ENCODE measurements at places on chromosomes 16 and 17.

DNA sequence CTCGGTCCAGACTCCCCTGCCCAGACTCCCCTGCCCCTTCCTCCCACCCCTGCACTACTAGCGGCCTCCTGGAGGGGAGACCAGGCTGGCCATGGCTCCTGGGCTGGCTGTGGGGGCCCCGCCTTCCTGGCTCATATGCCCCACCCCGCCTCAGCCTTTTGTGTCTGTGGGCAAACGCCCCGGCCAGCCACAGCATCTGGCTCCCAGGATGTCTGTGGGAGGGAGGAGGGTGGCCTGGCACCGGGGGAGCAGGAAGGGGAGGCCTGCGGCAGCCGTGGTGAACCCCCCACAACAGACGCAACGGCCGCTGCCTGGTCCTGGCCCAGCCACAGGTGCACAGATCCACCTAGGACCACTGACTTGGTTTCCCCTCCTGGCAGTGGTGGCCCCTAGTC lies 32.9 kb downstream of the BAHCC1 start:
- no peak for DNase-seq

DNA sequence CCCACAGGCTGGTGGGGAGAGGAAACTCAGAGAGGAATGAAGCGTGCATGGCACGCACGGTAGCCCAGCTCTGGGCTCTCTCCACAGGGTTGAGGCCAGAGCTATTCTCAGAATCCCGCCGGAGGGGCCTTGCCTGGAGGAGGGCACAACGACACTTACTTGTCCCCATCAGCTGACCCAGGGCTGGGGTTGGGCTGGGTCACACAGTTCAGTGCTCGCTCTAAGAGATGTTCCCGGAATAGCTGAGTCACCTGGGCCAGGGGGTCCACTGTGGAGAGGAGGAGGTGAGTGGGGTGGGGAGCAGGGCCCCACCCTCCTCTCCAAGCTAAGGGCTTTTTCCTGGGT lies 21.8 kb downstream of the SREBF1 start:
- DNase-seq: no peak

- no peak for DNase-seq
Observed at GRCh38 chr16:49472598-49472997, 99.0 kb downstream of the C16orf78 start.

- DNase-seq: no peak
Observed at GRCh38 chr16:14088155-14088753, 17.1 kb downstream of the MRTFB start.

DNA sequence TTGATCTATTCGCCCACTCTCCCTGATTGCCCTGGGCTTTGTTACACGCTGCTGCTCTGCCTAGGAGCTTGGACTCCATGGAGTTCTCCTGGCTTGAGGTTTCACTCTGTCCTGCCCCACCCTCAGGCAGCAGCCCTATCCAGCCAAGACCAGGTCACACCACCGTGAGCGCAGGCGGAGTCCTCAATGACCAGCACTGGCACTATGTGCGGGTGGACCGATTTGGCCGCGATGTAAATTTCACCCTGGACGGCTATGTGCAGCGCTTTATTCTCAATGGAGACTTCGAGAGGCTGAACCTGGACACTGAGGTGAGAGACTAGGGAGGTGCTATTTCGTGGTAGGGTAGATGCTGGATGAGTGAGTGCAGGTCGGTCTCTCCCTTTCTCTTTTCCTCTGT lies 3.5 kb downstream of the CNTNAP1 start:
- no peak for DNase-seq

GRCh38 chr16:10988879-10989278 lies 44.5 kb downstream of the CLEC16A start:
- DNase-seq: no peak

- DNase-seq: no peak
Observed at GRCh38 chr16:1145383-1146100, 7.4 kb upstream of the CACNA1H start.

- no peak for DNase-seq
Observed at GRCh38 chr17:41814195-41814594, 1.4 kb downstream of the FKBP10 start.

- no peak for DNase-seq
Observed at GRCh38 chr16:4285167-4285566, 12.3 kb upstream of the TFAP4 start.

DNA sequence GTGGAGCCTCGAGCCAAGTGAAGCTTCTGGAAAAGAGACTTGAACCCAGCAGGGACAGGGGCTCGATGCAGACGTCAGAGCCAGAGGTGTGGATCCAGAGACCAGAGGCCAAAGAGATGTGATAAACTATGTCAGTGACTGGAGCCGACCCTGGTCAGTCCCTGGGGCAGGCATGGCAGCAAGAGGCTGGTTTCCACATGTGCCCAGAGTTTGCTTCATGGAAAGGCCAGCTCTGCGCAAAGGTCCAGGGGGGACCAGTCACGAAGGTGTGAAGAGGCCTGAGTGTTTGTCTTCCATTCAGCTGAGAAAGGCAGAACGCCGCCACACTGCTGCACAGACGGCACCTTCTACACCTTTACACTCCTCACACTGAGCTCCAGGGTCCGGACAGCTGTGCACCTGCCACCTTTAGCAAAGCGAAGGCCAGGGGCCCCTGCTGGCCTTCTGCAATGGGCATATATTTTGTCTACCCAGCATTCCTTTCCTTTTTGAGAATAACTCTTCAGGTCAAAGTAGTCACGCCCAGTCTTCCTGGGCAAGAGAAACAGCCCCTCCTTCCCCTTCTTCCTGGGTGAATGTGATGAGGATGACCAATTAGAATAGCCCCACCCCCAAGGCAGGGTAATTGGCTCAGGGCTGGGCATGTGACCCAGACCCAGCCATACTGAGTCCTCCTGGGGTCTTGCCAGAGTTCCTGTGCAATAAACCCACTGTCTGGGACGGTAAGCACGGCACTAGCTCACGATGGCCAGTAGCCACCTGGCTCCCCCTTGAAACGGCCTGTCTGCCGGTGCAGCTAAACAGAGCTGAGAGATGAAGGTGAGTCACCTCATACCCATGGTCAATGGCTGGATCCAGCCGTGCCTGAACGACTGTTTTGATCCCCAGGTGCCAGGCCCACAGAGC lies 2.3 kb upstream of the RPH3AL start:
- DNase-seq: no peak

DNA sequence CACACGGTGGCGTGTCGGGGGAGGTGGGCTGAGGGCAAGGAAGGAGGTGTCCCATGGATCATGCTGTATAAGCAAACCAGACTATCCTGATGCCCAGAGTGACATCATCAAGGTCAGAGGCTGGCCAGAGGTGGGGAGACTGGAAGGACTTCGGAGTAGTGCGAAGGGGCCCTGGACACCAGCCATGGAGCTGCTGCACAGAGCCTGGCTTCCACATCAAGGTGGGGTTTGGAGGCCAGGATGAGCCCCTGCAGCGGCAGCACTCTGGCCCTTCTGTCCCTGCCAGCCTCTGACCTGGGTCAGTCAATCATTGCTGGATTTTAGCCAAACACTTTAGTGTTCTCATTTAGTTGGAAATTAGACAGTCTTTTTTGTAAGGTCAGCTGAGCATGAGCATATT lies 34.8 kb downstream of the MED13 start:
- no peak for DNase-seq

DNA sequence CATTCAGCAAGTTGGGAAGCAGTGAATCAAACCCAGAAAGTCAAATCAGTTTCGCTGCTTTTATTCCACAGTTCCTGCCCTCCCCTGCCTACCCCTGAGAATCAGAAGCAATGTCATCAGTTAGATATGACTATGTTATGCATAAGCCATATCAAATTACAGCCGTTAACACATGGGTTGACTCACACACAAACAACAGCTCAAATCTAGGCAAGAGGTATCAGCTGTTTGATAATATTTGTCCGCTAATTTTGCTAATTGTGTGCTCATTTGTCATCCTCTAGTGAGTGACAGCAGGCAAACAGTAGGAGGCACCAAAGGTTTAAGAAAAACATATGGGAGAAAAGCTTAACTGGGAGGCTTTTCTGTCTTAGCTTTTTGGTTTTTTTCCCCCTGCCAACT lies 327.4 kb upstream of the CCL2 start:
- DNase-seq: no peak

DNA sequence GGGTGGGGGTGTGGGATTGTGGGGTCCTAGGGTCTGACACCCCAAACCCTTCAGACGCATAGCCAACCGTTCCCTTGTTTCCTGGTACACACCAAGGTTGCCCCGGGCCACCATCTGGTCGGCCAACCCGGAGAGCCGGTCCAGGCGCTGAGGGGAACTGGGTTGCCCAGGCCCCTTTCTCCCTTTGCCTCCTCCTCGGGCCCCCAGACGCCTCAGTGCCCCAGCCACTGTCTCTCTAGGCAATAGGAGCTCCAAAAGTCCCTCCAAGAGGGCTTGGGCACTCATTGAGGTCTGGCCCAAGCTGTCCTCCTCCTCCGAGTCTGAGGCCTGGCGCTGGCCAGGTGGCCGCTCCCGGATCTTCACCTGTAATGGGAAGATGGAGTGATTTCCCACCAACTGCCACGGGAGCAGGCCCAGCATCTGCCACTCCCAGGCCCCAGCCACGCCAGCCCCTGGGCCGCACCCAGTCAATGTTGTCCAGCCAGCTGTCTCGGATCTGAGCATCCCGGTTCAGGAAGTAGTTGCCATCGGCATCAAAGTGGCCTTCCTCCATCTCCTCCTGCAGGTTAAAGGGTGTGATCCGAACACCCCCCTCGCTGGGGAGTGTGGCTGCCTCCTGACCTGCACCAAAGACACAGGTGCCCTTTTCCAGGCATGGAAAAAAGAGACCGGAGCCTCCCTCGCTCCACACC lies 1.5 kb downstream of the CD2BP2 start:
- DNase-seq: no peak

GRCh38 chr17:17749921-17750320 lies 68.7 kb downstream of the RAI1 start:
- no peak for DNase-seq

- no peak for DNase-seq
Observed at GRCh38 chr16:48526058-48526957, 83.7 kb downstream of the N4BP1 start.

- no peak for DNase-seq
Observed at GRCh38 chr17:80125656-80126448, 21.1 kb downstream of the EIF4A3 start.

DNA sequence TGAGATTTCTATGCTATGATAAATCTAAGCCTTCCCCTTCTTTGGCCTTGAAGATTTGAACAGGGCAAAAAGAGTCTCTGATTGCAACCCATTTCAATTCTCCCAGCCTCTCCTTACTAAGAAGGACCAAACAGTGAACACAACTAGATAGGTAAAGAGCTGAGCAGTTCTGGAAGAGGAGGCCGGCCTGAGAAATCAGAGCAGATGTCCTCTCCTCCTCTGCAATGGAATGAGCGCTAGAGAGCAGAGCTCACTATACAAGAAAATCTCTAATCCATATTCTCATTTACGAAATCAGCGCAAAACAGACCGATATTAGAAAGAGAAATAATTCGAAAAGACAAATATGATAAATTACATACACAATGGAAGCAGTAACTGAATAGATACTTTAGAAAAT lies 124.2 kb downstream of the CDK5R1 start:
- DNase-seq: no peak

DNA sequence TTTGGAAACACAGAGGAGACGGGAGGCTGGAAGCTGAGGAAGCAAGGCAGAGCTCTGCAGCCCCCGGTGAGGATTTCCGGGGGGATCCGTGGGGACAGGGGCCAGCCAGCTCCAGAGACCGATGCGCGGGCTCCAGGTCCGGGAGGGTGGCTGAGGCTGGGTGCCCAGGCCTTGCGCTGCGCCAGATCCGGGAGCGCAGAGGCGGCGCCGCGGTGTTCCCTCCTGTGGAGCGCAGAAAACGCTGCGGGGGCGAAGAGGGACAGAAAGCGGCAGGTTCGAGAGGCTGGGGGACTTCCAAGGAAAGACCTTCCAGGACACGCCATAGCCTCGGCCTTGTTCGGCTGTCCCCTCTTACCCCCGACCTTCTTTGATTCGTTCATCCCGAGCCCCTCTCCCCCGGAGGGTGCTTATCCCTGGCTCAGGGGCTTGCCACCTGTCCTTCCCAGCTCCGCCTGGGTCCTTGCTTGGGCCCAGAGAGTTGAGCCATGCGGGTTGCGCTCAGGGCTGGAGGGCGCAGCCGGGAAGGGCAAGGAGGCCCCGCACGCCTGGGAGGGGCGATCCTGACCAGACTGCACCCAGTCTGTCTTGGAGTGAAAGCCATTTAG lies 697 bp upstream of the SHISA9 start:
- no peak for DNase-seq

- no peak for DNase-seq
Observed at GRCh38 chr17:65066901-65067300, 10.4 kb upstream of the GNA13 start.

GRCh38 chr16:82638095-82638798 lies 11.5 kb downstream of the CDH13 start:
- DNase-seq: no peak

DNA sequence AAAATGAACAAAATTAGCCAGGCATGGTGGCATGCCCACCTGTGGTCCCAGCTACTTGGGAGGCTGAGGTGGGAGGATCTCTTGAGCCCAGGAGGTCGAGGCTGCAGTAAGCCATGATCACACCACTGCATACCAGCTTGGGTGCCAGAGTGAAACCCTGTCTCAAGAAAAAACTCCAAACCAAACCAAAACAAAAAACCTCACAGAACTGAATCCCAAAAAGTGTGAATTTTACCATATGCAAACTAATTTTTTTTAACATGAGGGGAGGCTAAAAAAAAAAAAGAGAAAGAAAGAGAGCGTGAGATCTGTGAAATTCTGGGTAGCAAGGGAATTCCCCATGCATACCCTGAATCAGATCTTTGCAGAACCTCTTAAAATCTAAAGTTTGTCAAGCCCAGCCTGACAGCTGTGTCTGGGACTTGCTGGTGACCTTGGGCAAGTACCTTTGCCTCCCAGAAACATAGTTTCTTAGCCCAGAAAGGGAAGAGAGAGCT lies 17.1 kb upstream of the CDH1 start:
- DNase-seq: no peak

GRCh38 chr16:73483076-73483791 lies 435.3 kb upstream of the ZFHX3 start:
- no peak for DNase-seq

All from stimulated activated CD4-positive, alpha-beta T cell treated with anti-CD3 and anti-CD28 coated beads, TNF-alpha, amount 100 ng/mL, for 48 hours (primary cell).